ENCODE measurements at places on chromosomes 4 and X. TPM values are rescaled to one million over a fixed set of nuclear protein-coding genes. Genes with fewer than 3 reads are reported as not detected.
A peak's percentile ranks its signal among the peaks of the same experiment; 100 is the strongest.

Gene TEX13D
- total RNA-seq = not detected

Gene UPF3B
- total RNA-seq = 6.3 TPM

Gene OPN1LW
- not detected for total RNA-seq

Gene DEFB131A
- total RNA-seq = not detected

DNA sequence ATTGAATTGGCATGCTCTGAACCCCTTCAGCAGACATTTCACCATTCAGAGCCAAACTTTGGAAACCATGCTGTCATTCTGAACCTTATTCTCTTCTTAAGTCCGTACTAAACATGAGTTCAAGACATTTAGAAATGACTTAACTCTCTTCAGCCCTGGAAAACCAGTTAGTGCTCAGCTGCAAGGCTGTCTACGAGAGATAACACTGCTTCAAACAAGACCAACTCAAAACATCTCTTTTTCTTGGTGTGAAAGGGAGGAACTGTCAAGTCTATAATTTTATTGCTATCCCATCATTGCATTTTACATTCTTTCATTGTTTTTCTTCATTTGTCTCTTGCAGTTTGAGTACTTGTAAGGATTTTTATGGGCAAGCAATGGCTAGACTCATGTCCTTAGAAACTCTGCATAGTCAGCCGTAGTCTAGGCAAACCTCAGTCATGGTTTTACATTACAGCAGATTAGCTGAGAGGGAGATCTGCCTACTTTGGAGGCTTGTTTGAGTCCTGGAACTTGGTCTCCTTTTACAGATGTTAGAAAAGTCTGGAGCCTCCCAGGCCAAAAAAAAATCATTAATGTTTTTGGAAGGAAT, 120.6 kb upstream of the JADE1 start:
- no peaks in the 10 kb centered on the region for H3K27me3 ChIP-seq
- no peaks in the 10 kb centered on the region for H3K36me3 ChIP-seq
- peaks cover 12% of the 10 kb centered on the region for H3K4me1 ChIP-seq
- no peak overlapping the region for H3K4me3 ChIP-seq

GRCh38 chrX:105552395-105552794, 269.9 kb upstream of the NRK start:
- no peaks in the 10 kb centered on the region for H3K36me3 ChIP-seq
- DNase-seq = no peak
- H3K27ac ChIP-seq = no peak overlapping the region
- H3K4me3 ChIP-seq = no peak overlapping the region
- no peaks in the 10 kb centered on the region for H3K27me3 ChIP-seq

GRCh38 chrX:151920530-151920929, 7.8 kb downstream of the MAGEA4 start:
- DNase-seq = no peak
- H3K4me3 ChIP-seq = no peak overlapping the region
- H3K27ac ChIP-seq = no peak overlapping the region
- no peaks in the 10 kb centered on the region for H3K4me1 ChIP-seq

DNA sequence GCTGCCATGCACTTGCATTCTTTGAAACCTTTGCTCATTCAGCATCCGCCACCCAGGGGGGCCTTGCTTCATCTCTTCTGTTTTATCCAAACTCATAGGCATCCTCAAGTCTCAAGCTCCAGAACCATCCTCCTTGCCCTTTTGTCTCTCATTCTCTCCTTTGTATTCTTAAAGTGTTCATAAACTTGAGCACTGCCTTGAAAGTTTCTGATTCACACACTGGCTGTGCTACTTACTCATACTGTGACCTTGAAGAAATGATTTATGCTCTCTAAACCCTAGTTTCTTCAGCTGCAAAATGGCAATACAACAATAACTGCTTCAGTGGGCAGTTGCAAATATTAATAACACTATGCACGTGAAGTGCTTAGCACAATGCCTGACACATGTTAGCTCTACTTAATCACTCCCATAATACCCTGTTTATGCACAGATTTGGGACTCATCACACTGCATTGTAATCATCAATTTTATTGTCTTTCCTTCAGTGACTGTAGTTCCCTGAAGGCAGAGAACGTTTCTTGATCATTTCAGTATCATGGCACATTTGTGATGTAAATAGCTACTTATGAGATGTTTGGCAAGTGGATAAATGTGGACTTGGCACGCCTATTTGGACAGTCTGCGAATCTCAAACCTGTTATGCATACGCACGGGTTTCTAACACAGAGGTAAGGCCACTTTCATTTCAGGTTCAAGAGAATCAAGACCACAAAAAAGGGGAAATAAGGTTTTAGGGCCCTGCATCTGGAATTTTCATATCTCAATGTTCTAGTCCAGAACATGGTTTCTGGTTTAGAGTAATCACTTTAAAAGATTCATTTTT, 291.0 kb downstream of the LDB2 start:
- H3K4me1 ChIP-seq = peaks cover 9% of the 10 kb centered on the region
- H3K36me3 ChIP-seq = peaks cover 4% of the 10 kb centered on the region
- H3K27me3 ChIP-seq = no peaks in the 10 kb centered on the region
- no peak overlapping the region for H3K4me3 ChIP-seq
- H3K27ac ChIP-seq = no peak overlapping the region

GRCh38 chr4:77586951-77587383, 18.7 kb upstream of the CXCL13 start:
- H3K4me3 ChIP-seq = no peak overlapping the region
- peaks cover 18% of the 10 kb centered on the region for H3K4me1 ChIP-seq
- H3K27me3 ChIP-seq = peaks cover 5% of the 10 kb centered on the region
- H3K27ac ChIP-seq = peak overlapping the region; percentile 17
- DNase-seq = no peak

DNA sequence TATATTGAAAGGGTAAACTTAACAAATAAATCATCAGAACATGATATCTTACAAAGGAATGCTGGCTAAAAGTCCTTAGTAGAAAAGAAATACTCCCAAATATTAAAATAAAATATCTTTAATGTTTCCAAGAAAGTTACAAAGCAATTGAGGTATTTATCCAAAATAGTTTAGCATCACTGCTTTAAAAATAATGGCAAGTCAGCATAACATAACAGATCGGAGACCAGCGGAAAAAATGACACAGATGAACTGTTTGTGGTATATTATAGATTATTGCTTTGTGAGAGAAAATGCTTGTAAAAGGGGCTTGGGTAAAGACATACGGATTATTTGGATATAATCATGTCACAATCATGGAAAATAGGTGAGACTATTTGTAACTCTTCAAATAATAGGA, 168.5 kb upstream of the TEX13C start:
- H3K36me3 ChIP-seq = no peaks in the 10 kb centered on the region
- no peak overlapping the region for H3K4me3 ChIP-seq
- H3K4me1 ChIP-seq = no peaks in the 10 kb centered on the region
- H3K27me3 ChIP-seq = no peaks in the 10 kb centered on the region
- H3K27ac ChIP-seq = no peak overlapping the region
- no peak for DNase-seq

- no peak for DNase-seq
- peaks cover 11% of the 10 kb centered on the region for H3K4me1 ChIP-seq
- H3K36me3 ChIP-seq = peaks cover 6% of the 10 kb centered on the region
Observed at GRCh38 chr4:212438-213188, 88.3 kb downstream of the ZNF718 start.

DNA sequence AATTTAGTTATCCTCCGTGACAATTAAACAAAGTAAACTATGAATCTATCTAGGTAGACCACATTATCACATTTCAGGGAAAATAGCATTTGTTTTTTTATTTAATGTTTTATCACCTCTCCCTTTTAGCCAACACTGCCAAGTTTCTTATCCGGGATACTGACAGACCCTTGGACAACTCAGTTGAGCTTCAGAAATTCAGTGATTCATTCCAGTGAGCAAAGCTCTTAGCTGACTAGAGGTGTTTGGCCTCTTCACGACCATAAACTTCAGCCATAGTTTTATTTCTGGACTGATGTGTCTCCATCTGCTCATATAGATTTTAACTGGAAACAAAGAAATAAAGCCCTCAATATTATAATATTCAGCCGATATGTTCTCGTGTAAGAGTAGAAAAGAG, 15.2 kb downstream of the SLITRK2 start:
- no peaks in the 10 kb centered on the region for H3K27me3 ChIP-seq
- no peaks in the 10 kb centered on the region for H3K36me3 ChIP-seq
- no peak for DNase-seq
- no peak overlapping the region for H3K4me3 ChIP-seq
- no peak overlapping the region for H3K27ac ChIP-seq
- H3K4me1 ChIP-seq = no peaks in the 10 kb centered on the region

Data from chondrocyte (in vitro differentiated cells).